ENCODE measurements at places on chromosomes 2 and 18.

GRCh38 chr2:191571163-191571769, 106.7 kb upstream of the NABP1 start:
- DNase-seq: no peak

DNA sequence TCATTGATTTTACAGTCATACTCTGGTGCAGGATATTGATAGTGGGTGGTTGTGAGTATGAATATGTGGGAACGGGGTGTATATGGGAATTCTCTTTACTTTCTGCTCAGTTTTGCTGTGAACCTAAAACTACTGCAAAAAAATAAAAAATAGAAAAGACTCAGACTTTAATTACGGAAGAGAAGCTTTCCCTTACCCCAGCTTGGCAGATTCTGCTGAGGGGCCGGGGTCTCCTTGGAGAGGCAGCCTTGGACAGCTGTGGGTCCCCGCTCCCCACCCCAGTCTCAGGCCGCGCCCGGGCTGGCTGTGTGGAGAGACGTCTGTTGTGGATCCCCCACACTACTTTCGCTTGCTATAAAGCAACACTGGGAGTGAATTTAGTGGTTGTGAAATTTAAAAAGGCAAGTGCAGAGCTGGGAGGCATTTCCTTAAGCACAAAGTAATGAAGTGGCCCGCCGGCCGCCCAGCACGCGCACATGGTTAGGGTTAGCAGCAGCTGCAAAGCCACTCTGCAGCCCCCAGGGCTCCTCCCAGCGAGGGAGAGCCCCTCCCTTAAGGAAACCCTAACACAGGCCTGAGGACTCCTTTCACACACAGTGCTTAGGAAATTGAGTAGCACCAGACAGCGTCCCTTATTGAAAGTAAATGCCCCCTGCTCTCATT, 102.4 kb downstream of the DDX1 start:
- DNase-seq: no peak

- DNase-seq: no peak
Observed at GRCh38 chr2:168587307-168587706, 131.2 kb downstream of the CERS6 start.

- DNase-seq: peak; percentile 71
Observed at GRCh38 chr2:230928701-230929380, 3.8 kb upstream of the GPR55 start.

DNA sequence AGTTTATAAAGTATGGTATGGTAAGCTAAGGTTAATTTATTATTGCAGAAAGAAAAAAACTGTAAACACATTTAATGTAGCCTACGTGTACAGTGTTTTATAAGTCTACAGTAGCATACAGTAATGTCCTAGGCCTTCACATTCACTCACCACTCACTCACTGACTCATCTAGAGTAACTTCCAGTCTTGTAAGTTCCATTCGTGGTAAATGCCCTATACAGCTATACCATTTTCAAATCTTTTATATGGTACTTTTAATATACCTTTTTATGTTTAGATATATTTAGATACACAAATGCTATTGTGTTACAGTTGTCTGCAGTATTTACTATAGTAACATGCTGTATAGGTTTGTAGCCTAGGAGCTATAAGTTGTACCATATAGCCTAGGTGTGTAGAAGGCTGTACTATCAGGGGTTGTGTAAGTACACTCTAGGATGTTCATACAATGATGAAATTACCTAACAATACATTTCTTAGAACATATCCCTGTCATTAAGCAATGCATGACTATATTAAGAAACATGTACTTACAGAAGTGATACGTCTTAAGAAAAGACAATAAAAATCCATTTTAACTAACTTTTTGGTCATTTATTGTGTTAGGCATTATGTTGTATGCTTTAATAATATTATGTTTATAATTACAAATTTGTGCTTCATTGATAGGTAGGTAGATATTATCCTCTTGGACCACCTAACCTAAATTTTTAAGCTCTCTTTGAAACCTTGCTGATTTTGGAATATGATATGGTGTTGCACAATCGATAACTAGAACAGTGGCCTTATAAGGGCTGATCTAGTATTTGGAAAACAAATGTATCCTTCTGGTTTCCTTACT, 51.9 kb downstream of the VRK2 start:
- DNase-seq: no peak

DNA sequence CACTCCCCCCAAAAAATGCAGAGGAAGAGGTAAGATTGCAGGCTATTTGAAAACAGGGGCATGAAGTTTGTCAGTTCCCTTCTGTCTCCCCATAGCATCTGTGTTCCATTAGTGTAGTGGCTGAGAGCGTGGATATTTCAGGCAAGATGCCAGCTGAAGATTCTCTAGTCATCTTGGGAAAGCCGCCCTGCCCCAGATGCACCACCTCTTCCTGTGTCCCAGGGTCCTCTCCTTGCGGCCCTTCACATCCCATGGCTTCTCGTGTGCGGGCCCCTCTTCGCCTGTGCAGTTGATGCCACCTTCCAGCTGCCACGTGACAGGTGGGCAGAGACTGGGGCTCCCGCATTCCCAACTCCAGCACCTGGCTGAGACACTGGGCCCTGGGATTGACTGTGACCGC, 16.1 kb downstream of the TMEM127 start:
- DNase-seq: no peak

DNA sequence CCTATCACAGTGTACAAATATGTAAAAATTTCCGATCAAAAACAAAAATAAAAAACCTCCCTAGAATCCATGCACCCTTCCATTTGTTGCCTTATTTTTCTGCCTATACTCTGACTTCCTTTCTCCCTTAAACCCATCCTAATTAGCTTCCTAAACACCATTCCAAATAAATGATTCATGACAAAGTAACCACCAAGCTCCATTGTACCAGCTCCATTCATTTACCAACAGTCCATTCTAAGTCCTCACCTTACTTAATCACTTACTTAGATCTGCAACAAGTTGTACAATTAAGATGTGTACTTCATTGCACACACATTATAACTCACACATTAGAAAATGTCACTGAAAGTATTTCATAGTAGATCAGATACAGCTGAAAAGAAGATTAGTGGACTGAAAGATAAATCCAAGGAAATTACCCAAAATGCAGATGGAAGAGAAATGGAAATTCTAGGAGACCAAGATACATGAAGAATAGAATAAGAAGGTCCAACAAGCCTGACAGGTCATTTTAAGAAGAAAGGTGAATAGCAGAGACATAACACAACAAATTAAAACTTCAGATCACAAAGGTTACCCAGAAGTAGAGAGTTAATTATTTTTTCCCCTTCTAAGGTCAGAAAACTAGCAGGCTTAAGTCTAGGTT, 154.6 kb downstream of the DYM start:
- DNase-seq: no peak

- no peak for DNase-seq
Observed at GRCh38 chr18:5710235-5710634, 166.4 kb upstream of the EPB41L3 start.

DNA sequence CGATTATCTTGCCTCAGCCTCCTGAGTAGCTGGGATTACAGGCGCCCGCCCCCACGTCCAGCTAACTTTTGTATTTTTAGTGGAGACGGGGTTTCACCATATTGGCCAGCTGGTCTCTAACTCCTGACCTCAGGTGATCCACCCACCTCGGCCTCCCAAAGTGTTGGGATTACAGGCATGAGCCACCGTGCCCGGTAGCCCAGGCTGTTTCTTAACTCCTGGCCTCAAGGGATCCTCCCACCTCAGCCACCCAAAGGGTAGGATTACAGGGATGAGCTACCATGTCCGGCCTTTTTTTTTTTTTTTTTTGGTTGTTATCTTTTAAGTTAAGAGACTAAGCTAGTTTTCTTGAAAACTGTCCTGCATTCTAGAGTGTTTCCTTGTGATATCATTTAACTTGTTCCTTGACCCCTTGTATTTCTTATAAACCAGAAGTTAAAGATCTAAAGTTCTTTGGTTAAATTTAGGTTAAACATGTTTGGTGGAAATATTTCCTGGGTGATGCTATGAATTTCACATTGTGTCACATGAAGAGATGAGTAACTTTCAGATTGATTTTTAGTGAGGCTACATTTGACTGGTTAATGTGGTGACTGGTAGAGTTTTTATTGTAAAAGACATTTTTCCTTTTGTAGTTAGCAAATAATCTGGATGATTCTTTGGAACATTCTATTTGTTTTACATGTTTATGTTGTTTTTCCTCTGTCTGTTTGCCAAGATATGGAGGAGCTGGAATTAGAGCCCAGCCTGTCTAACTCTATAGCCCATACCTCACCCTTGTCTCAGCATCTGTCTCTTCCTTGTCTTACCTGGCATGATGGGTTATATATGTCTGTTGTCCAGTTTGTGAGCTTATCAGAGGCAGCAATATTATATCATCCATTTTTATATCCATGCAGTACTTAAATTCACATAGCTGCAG, 5.2 kb downstream of the NCAPH start:
- no peak for DNase-seq

GRCh38 chr2:136004965-136005364, 19.5 kb upstream of the DARS1 start:
- no peak for DNase-seq

- no peak for DNase-seq
Observed at GRCh38 chr2:150732491-150732890, 245.0 kb upstream of the RND3 start.

DNA sequence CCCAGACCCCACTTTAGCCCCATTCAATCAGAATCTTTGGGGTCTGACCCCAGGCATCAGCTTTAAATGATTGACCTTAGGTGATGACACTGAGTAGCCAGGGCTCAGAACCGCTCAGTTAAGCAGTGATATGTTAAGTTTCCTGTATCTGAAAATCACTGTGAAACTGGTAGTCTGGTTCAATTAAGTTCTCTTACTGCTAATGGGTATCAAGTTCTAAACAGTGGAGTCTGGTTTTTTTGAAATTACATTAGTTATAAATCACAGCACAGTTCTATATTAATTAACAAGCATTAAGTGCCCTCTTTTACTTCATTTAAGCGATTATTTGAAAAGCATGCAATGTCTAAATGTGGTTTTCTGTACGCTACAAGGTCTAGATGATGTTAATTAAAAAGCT, 117.9 kb downstream of the HAUS1 start:
- DNase-seq: no peak

- no peak for DNase-seq
Observed at GRCh38 chr18:41849632-41850031, 105.4 kb upstream of the PIK3C3 start.
